ENCODE measurements at places on chromosomes 7 and 10.

GRCh38 chr7:146136357-146136875, 19.8 kb downstream of the CNTNAP2 start:
- DNase-seq, result no peak

- no peak for DNase-seq
Measured at GRCh38 chr10:120266022-120266421, 191.0 kb upstream of the PLPP4 start.

DNA sequence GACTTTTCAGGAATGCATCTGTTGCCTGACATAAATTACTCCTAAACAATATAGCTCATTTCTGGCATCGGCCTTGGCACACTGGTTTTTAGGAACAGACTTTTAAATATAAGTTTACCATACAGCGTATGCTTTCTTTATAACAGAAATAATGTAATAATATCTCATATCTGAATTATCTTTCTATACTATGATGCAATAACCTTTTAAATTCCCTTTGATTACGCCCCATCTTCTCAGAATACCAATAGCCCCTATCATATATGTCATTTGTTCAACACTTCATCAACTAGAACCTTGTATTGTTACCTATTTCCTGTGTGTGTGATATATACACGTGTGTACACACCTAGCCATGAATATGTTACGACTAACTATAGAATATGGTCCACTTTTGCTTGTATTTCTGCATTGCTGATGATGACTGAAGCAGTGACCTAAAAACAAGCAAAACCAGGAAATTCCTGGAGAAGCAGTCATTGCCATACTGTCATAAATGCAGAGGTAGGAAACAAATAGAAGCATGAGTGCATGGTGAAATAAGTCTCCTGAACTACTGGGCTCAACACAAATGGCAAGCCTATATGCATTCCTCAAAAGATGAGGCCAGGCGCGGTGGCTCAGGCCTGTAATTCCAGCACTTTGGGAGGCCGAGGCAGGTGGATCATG, 618.4 kb upstream of the NRP1 start:
- no peak for DNase-seq

DNA sequence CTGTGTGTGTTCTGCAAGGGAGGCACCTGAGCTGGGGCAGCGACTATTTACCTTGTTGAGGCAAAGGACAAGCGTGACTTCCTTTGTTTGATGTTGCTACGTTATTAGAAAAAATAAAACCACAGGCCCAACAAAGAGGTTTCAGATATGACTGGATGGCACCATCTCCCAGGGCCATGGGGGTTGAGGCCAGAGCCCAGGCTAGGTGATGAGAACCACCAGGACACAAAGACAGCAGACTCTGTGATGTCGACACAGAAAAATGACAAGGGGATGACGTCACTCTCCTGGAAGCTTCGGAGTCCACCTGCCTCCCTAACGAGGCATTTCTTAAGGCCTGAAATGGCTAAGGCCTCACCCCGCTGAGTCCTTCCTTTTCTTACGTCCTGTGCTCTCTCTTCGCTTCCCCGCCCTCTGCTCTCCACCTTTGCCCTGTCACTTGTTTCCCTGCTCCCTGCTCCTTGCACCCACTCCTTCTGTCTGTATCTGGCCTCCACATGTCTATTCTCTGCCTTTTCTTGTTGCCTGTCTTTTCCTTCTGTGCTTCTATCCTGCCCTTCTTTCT, 83.0 kb upstream of the ADRB1 start:
- peak; percentile 18 for DNase-seq

DNA sequence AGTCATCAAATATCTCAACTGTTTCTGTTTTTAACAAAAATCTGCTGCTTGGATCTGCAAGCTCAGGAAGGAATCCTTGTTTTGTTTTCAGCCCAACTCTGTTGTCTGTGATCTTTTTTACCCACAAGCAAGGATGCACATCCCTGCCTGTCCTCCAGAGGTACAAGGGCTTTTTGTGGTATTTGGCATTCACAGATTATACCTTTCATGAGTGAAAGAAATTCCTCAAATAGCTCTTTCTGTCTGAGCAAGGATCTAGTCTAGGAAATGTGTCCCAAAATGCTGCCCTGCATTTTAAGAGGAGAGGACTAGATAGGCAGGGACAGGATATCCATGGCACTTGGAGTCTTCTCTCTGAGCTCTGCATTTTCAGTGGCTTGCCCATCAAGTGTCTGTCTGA, 151.8 kb downstream of the BMPER start:
- no peak for DNase-seq

DNA sequence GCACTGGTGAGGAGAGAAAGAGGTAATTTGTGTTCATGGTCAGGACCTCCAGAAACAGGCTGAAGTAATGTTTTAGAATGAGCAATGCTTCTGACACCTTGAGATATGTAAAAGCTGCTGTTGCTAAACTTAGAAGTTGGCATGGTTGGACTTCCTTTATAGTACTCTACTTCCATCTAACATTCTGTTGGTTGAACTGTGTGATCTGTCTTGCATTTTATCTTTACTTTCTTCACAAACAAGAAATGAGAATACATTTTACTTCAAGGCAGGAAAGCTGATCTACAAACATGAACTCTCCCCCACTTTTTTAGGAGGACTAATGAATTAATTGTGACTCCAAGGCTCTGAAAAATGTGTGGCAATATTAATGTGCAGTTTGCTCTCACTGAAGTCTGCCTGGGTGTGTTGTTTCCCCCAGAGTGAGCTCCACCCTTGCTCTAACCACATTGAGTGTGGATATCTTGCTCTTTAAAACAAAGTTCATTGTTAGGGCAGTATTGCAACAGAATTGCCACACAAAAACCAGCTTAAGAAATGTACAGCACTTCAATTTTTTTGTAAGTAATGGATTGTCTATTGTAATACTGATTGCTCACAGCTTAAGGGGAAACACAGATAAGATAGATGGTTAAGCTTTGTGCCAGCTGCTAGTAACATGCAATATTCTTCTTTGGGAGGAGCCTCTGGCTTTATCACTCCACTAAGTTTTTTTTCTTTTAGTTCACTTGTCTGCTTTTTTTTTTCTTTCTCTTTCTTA, 69.0 kb downstream of the ADD3 start:
- no peak for DNase-seq

GRCh38 chr10:3636356-3637181, 148.4 kb downstream of the KLF6 start:
- no peak for DNase-seq

DNA sequence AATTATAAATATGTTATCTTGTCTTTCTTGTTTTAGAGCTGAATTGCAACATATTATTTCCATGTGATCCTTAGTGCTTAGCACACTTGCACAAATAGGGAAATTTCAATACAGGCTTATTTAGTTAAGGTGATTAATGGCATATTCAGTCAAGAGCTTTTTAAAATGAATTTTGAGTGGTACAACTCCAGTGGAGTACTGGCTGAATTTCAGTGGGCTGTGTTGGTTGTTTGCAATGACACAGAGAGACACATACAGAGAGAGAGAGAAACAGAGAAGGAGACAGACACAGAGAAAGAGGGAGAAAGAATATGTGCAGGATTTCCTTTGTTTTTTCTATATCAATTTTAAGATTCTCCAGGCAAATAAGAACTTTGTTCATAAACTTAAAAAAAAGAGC, 766.9 kb downstream of the DNAJB9 start:
- DNase-seq, result no peak

GRCh38 chr10:110762109-110762848, 109.4 kb upstream of the PDCD4 start:
- DNase-seq, result no peak

GRCh38 chr10:58956926-58957325, 219.5 kb upstream of the PHYHIPL start:
- no peak for DNase-seq

GRCh38 chr7:22811746-22812280, 10.8 kb downstream of the TOMM7 start:
- no peak for DNase-seq

- no peak for DNase-seq
Measured at GRCh38 chr7:130940326-130940725, 206.3 kb upstream of the KLF14 start.

DNA sequence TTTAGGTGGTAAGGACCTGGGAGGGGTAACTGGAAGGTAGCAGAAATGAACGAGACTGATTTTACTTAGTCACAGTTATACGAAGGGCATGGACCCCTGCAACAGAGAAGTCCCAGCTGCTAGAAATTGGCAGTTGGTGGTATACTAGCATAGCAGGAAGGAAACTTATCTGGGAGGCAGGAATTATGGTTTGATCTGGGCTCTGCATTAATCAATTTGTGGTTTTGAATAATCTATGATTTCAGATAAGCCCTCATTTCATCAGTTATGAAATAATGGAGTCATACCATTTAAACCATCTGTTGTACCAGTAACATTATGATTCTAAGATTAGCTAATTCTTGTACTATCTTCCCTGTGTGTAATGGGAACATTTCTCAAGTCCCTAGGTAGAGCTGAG, 54.0 kb upstream of the TMEM229A start:
- no peak for DNase-seq

- DNase-seq, result no peak
Measured at GRCh38 chr10:815338-816090, 116.0 kb downstream of the LARP4B start.

DNA sequence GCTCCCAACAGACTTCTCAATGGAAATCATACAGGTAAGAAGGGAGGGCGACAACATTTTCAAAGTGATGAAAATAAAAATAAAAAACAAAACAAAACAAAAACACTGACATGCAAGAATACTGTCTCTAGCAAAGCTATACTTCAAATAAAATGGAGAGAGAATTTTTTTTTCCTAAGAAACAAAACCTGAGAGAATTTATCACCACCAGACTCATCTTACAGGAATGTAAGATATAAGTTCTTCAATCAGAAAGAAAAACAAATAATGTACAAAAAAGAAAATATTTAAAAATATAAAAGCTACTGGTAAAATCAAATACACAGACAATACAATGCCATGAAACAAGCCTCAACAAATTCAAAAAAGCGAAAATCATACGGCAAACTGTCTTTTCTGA, 113.2 kb downstream of the NRBF2 start:
- no peak for DNase-seq
